ENCODE measurements at places on chromosomes 11 and 22.

GRCh38 chr11:128559496-128560103, 27.8 kb downstream of the ETS1 start:
- DNase-seq: no peak

DNA sequence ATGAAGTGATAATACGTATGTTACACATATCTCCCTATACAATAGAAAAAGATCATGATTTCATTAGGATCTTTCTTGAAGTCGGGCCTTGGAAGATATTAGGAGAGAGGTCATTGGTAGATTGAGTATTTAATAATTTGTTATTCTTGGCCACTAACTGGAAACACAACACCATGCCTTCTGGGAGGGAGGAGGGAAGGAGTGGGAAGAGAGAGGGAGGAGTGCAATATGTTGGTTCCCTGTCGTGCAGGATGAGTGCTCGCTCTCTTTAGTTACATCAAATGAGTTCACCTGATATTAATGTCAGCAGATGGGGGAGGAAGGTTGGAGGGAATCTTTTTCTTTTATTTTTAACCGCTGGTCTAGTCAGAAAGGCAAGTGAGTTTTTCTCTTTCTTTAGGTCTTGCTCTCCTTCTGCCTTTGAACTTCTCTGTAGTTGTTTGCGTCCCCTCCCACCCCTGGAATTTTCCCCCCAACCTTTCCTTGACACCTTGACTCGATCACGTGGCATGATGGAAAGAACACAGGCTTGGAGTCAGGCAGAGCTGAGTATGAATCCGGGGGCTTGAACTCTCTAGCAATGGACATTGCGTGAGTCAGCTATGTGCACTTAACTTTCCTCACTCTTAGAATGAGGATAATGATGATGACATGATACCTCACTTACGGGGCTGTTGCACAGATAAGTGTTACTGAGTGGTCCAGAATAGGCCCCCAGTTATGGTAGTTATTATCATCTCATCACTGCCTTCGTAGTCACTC, 6.2 kb downstream of the ADAMTS15 start:
- no peak for DNase-seq

DNA sequence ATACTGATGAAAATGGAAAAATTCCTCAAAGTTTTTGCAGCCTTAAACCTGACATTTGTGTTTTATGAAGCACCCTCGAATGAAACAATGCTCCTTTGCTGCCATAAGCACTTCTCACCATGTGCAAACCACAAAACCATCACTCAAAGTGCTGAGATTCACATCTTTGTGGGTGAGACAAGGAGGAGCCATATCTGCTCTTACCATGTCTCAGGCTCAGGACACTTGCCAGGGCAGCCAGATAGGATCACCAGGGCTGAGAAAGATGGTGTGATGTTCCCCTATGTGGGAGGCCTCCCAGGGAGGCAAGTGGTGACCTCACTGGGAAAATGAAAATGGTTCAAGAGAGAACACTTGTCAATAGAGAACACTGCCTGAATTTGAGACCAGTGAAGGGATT, 120.4 kb downstream of the CCDC34 start:
- no peak for DNase-seq

DNA sequence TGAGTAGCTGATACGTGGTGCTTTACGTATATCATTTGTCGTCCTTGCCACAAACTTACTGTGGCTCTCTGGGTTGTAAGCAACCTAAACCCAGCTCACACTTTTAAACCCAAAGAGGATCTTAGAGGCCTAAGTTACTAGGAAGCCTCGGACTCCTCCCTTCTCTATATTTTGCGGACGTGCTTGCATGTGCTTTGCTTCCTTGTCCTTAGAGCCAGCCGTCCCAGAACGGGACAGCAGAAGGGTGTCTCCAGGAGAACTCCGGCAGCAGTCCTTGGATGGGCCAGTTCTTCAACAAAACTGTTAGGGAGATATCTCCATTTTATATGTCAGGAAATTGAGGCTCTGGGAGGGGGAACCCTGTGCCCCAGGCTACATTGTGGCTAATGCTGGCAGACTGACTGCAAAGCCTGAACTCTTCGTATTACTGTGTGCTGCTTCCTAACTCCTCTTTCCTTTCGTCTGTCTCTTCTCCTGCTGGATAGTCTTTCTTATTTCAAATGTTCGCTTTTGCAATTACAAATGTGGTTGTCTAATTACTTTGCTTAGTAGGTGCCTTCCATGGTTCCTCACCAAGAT, 33.8 kb downstream of the TNRC6B start:
- DNase-seq: no peak

DNA sequence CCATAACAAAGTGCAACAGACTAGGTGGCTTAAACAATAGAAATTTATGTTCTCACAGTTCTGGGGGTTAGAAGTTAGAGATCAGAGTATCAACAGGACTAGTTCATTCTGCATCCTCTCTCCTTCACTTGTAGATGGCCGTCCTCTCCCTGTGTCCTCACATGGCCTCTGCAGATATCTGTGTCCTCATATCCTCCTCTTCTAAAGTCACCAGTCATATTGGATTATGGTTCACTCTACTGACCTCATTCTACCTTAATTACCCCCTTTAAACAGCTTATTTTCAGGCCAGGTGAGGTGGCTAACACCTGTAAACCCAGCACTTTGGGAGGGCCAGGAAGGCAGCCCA, 135.1 kb downstream of the RAB38 start:
- DNase-seq: no peak

DNA sequence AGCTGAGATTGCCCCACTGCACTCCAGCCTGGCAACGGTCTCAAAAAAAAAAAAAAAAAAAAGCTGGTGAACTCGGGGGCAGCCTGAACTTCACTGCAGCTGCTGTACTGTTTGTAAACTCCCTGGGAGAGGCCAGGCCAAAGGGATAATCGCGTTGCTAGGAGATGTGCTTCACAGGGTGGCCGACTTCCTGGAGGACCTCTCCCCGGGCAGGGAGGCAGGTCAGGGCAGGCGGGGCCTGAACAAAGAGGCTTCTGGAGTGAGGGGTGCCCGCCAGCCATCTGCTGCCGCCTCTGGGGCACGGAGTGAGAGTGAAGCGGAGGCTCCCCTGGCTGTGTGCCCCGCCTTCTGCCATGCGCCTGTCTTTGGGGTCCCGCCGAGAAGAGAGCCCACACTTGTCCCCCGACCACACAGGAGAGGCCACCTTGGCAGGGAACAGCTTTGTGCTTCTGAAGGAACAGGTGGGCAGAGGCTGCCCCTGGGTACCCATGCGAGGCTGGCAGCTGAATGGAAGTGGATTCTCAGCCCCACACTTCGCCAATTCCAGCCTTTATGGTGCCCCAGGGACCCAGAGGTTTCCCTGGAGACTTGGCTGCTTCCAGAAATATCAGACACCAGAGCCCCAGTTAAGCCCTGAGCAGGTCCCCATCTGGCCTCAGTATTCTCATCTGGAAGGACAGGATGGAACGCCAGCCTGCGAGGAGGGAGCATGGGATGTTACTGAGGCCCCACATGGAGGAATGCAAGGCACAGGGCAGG, 29.6 kb downstream of the TMEM184B start:
- DNase-seq: no peak

DNA sequence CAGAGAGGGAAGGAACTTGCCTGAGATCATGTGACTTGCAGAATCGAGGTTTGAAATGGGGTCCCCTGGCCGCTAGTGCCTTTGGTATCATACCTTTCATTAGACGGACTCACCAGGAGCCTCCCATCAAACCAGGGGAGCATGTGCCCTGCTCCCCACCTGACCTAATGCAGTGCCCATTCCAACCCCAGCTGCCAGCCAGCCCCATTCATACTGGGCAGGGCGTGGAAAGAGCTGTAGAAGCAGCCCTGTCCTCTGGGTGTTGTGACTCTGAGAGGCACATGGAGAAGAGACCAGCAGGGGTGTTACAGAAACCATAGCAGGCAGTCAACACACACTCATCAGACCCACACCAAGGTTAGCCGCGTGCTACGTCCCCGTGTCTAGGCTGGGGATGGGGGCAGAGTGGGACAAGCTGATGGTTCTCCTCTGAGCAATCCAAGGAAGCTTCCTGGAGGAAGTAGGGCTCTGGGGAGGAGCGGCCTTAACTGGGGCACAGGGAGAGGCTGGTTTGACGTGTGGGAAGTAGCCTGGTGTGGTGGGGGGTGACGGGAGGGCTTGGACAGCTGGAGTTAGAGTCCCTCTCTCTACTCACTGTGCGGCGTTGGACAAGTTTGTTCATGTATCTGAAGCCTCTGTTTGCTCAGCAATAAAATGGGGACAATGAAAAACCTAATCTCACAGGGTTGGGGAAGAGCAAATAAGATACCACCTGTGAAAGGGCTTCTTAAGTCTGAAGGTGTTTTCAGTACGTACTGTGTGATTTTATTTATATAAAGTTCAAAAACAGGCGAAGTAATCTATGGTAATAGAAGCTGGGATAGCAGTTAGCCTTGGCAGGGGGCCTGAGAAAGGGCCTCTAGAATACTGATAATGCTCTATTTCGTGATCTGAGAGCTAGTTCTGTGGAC, 14.0 kb downstream of the GRIK4 start:
- no peak for DNase-seq

DNA sequence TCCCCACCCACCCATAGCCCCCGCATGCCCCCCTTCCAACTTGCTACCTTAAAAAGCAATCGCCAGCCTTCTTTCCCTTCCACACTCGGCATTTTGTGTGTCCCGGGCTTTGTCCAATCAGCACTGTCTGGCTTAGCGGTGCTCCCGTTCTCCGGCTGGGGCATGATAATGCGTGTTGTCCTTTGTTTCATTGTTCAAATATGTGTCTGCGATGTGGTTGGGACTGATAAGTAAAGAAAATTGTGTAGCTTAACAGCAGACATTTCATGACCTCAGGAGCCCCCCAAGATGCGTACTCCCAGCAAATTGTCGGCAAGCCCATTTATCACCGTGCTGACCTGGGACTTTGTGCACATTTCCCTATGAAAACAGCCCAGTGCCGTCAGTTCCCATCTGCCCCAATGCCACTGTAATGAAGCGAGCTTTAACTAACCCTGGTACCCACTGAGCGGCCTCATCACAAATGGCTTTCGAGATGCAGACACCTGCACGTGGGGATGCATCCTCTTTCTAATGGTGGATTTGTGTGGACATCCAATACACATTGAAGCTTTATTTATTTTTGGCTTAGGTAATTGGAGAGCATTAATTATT, 167.0 kb upstream of the E2F8 start:
- no peak for DNase-seq

GRCh38 chr11:64793271-64794160, 9.5 kb downstream of the MAP4K2 start:
- DNase-seq: no peak

DNA sequence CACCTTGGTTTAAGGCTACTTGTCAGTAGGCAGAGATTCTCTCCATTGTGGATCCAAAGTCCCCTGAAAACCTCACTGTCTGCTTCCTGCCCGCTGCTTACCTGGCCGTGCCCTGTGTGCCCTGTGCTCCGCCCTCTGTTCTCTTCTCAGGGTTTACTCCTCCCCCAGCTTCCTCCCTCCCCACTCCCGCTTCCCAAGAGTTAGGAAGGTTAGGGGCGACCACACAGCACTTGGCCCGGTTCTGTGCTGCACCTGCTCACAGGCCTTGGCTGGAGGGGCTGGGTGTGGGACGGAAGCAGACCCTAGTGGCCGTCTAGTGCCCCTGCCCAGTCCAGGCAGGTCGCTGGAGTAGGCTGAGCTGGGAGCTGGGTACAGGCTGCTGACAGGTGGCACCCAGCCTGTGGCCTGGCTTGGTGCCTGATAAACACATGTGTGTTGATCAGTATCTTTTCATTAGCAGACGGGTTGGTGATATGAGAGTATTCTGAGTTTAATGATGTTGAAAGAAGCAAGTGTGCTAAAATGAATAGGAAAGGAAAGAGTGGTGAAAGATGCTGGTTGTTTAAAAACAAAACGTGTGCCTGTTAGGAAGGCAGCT, 40.5 kb downstream of the GRAMD4 start:
- no peak for DNase-seq

- DNase-seq: no peak
Observed at GRCh38 chr11:35978183-35978582, 34.3 kb downstream of the LDLRAD3 start.

GRCh38 chr22:44707752-44708151, 5.7 kb downstream of the PRR5 start:
- no peak for DNase-seq

DNA sequence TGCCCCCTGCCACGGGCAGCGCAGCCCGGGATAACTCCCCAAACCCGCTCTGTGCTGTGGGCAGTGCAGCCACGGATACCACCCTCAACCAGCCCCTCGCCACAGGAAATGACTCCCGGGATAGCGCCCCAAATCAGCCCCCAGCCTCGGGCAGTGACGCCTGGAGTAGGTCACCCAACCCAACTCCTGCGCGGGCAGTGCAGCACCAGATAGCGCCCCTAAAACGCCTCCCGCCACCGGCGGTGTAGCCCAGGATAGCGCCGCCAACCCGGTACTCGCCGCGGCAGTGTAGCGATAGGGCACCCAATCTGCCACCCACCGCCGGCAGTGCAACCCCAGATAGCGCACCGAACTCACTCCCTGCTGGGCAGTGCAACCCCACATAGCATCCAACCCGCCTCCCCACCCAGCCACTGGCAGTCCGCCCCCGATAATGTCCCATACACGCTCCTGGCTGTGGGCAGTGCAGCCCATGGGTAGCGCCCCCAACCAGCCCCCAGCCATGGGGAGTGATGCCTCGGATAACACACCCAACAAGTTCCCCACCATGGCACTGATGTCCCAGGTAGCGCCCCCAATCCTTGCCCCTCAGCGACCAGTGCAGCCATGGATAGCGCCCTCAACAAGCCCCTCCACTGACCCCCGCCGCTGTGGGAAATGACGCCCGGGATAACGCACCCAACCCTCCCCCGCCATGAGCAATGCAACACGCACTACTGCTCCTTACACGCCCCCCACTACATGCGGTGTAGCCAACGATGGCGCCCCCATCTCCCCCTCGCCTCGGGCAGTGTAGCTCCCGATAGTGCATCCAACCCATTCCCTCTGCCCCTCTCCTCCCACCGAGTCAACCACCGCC, 1.5 kb downstream of the RFPL2 start:
- DNase-seq: no peak

GRCh38 chr11:70233511-70233934, 30.4 kb downstream of the FADD start:
- DNase-seq: no peak

GRCh38 chr11:35106595-35106994, 32.4 kb upstream of the CD44 start:
- no peak for DNase-seq

- no peak for DNase-seq
Observed at GRCh38 chr11:26700574-26701235, 21.2 kb downstream of the SLC5A12 start.

DNA sequence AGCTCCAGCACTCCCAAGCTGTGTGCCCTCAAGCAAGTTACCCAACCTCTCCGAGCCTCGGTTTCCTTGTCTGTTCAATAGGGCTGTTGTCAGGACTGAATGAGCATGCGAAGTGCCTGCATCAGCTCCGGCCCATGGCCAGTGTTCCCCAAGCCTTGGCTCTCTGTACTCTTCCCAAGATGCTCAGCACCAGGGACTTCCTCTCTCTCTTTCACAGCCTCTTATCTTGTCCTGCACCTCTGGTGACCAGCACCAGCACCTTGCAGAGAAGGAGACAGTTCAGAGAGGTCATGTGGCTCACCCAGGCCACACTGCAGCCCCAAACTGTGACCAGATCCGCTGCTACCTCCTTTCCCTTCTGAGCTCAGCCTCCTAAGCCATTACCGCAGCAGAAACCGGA, 120.3 kb upstream of the ANO1 start:
- no peak for DNase-seq
